GM13977 (cell line): ENCODE measurements at places on chromosomes 6 and 20.

DNA sequence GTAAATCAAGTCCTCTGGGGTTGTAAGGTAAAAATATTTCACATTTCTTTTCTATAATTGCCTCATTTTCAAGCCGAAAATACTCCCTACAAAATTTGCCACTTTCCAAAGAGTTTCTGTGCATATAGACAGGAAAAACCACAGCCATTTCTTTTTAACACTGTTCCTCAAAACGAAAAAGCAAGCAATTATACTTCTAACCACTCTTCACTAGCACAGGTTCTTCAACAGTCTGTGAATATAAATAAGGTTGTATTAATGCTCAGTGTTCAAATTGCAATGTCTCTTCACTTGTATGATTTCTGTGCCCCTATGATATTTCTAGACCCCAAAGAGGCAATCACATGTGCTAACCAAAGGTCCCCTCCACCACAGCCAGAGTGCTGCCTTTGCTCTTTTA lies 206.0 kb downstream of the SIM1 start:
- no peak for DNase-seq

GRCh38 chr6:85191656-85192055 lies 258.2 kb upstream of the NT5E start:
- DNase-seq = no peak

- DNase-seq = no peak
Measured at GRCh38 chr6:84554074-84554473, 210.3 kb downstream of the TBX18 start.

DNA sequence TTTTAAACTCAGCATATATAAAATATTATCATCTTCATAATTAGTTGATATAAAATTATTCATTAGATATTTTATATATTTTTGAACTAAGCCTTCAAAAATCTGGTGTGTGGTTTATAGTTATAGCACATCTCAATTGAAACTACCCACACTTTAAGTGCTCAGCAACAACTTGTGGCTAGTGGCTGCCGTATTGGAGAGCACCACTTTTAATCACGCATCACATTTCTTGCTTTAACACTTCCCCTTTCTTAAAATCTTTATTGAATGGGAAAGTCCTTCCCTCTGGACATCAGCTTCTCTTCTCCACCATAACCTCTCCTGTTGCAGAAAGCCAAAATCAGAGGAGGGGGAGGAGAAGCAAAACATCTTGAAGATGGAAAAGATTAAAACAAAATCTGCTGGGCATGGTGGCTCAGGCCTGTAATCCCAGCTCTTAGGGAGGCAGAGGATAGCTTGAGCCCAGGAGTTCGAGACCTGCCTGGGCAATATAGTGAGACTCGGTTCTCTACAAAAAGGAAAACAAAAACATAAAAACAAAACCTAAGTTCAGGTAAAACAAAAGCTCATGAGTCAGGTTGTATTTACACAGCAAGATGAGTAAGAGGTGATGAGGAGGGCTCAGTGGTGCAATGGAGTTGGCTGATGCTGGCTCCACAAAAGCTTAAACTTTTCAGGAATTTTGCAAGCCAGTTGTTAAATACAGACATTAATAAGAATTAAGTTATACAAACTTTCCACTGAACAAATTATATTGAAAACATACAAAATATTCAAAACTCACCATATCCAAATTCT lies 237.0 kb upstream of the SUPT3H start:
- no peak for DNase-seq

- DNase-seq = no peak
Measured at GRCh38 chr6:112038268-112038667, 15.6 kb upstream of the CCN6 start.

GRCh38 chr6:15882915-15883314 lies 220.1 kb upstream of the DTNBP1 start:
- DNase-seq = no peak
